GF-D8 (cell line): ENCODE measurements at places on chromosomes 13 and 19.

DNA sequence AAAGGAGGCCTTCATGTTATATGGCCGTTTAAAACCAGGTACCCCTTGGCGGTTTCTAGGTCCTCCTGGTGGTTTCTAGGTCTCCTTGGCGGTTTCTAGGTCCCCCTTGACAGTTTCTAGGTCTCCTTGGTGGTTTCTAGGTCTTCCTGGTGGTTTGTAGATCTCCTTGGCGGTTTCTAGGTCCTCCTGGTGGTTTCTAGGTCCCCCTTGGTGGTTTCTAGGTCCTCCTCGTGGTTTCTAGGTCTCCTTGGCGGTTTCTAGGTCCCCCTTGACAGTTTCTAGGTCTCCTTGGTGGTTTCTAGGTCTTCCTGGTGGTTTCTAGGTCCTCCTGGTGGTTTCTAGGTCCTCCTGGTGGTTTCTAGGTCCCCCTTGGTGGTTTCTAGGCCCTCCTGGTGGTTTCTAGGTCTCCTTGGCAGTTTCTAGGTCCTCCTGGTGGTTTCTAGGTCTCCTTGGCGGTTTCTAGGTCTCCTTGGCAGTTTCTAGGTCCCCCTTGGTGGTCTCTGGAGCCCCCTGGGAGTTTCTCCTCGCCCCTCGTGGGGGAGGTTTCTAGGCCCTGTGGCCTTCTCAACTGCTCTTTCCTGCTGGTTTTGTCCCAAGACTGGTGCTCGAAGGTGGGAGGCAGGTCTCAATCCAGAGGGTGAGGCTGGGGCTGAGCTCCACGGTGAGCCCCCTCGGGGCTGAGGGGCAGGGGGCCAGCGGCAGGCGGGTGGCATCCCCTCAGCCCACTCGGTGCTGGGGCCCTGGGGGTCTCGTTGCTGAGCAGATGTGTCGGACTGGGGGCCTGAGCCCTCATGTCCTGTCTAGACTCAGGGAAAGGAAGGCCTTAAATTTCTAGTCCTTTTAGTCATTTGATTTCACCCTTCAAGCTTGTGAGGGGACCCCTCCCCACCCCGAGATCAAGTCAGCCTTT is 8.0 kb downstream of the HCN2 start:
- DNase-seq = no peak

- DNase-seq = no peak
These were observed 5.0 kb upstream of the MTMR6 start for GRCh38 chr13:25292301-25292700.

DNA sequence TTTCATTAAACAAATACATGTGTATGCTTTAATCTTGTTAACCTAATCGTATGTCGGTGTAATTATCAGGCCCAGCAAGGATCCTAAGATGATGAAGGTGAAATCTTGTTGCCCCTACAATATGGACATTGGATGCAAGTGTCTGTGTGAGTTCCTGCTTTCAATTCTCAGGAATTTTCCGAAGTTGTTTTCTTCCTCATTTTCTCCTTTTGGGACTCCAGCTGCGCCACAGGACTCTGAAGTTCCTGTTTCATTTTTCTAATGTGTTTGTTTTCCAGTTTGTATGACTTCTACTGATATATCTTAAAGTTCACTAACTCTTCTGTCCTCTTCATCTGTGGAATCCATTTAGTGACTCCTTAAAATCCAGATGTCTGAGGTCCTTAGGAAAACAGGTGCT is 11.9 kb upstream of the OR7D2 start:
- DNase-seq = no peak

GRCh38 chr19:17112700-17113099 is 37.1 kb downstream of the MYO9B start:
- no peak for DNase-seq

GRCh38 chr13:101398920-101399319 is 17.4 kb downstream of the NALCN start:
- no peak for DNase-seq

GRCh38 chr13:97883396-97883795 is 70.1 kb upstream of the IPO5 start:
- DNase-seq = no peak

- DNase-seq = no peak
These were observed 66.6 kb upstream of the C1QTNF9B start for GRCh38 chr13:23963947-23964346.

DNA sequence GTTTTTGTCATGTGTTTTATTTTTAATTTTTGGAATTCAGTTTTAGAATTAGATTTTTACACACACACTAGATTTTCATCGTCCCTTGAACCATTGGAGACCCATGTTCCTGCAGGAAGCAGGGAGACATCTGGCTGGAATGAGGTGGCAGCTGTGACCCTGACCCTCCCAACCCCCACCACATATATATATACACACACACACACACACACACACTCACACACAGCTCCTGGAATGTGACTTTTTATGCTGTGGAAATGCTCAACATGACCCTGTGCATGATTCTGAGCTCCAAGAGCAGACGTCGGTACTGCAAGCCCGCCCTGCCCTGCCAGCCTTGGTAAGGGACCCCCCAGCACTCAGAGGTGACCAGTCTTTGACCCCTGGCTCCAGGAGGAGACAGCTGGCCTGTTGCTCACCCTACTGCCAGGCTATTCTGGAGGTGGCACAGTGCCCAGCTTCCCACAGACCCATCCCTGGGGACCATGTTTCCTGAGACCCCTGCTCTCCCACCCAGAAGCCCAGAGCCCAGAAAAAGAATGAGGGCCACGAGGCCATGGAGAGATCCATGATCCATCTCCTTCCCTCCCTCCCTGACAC is 103.2 kb upstream of the VSTM2B start:
- no peak for DNase-seq

- DNase-seq = no peak
These were observed 8.5 kb downstream of the CDX2 start for GRCh38 chr13:27960362-27961226.
